ENCODE measurements at places on chromosomes 5 and 9. TPM values are rescaled to one million over a fixed set of nuclear protein-coding genes. Genes with fewer than 3 reads are reported as not detected.

DNA sequence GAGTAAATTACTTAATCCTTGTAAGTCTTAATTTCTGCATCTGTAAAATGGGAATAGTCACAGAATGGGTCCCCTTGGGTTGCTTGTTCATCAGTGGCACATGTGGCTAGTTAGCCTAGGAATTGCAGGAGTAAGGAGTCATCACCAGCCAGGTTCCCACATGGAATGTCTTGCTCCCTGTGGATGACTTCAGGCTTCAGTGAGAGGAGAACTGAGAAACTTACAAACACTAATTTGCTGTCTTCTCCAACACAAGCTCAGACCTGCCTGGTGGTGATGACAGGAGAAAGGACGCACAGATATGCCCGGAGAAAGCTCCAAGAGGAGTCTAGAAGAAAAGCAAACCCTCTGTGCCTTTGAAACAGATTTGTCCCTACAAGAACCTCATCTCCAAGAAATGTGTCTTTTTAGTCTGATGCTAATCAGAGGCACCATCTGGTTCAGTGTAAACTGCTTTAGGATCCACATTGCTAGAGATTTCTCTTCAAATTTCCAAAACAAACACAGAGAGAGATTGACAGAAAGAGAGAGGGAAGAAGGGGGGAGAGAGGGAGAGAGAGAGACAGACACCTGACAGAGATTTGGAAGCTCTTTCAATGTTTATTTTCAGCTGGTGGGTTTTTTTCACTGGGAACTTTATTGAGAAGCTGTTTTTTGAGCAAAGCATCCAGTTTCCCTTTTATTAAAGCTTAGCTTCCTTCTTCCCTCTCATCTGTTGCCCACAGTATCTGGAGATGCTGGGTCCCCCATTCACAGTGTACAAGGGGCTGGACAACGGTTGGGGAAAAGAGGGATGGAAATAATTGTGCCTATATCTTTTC is 128.3 kb downstream of the DOCK2 start:
- H3K4me1 ChIP-seq: no peaks in the 10 kb centered on the region
- H3K27me3 ChIP-seq: no peaks in the 10 kb centered on the region
- no peak overlapping the region for H3K27ac ChIP-seq
- H3K4me3 ChIP-seq: no peak overlapping the region

DNA sequence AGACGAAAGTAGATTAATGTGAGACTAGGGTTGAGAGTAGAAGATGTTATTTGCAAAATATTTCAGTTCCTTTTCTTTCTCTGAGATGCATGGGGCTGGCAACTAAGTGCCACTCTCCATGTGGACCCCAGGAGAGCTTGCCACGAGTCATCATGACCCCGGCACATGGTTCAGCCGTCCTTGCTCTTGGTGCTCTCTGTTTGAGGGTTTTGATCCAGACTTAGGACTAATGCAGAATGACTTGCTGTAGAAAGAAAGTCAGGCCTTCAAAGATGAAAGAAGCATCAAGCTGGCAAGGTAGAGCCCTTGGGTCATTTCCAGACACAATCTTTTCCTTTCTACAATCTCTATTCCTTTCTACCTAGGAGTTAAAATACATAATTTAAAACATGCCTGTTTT is 84.7 kb downstream of the RASGRF2 start:
- no peak overlapping the region for H3K27ac ChIP-seq
- no peak for DNase-seq
- no peak overlapping the region for H3K4me3 ChIP-seq
- no peaks in the 10 kb centered on the region for H3K4me1 ChIP-seq
- no peaks in the 10 kb centered on the region for H3K27me3 ChIP-seq

The SLC34A3 gene
- total RNA-seq: not detected

DNA sequence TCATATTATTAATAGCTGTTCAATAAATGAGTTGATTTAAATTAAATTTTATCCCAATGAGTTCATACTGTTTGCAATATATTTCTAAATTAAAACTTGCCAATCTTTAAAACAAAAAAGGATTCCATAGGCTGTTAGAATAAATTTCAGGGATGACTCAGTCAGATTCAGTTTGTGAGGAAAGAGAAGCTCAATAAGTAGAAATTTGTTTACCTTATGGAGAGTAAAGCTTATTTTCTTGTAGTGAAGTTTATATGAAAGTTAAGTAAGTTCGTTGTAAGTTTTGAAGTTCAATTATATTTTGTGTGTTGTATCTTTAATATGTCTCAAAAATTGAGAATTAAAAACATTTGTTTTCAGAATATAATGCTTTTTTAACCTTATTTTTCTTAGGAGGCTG is 29.0 kb downstream of the GPBP1 start:
- no peak for DNase-seq
- H3K36me3 ChIP-seq: no peaks in the 10 kb centered on the region
- H3K4me3 ChIP-seq: no peak overlapping the region
- H3K27me3 ChIP-seq: no peaks in the 10 kb centered on the region
- H3K4me1 ChIP-seq: peaks cover 71% of the 10 kb centered on the region
- no peak overlapping the region for H3K27ac ChIP-seq

DNA sequence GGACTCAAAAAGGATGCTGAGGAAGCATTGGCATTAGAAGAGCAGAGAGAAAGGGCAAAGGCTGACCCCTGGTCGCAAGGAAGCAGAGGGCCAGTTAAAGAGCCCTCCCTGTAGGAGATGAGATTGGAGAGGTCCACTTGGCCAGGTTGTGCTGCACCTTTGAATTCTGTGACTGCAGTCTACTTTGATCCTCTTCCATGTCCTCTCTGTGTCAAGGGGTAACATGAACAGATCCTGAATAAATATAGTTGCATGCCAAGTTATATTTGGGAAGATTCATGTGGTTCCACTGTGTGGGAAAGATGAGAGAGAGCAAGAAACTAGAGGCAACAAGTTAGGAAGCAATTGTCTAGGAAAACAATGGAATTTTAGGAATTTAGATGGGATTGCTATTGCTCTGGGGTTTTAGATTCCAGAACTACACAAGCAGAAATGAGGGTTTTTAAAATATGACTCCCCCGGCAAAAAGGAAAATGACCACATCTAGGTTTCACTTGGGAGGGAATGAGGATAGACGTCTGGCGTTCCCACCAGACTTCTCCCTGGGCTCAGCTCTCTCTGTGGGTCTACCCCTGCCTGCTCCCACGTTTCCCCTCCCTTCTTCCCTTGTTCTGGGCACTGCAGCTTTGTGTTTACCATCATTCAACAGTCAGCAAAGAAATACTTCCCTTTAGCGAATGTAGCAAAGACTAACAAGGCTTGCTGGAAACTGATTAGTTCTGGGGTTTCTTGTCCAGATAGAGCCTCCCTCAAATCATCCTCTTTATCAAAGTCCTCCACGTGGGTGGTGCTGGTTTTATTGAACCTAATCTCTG is 63.6 kb downstream of the SNX18 start:
- H3K27ac ChIP-seq: peak overlapping the region; percentile 64
- no peak for DNase-seq
- H3K4me1 ChIP-seq: peaks cover 17% of the 10 kb centered on the region
- H3K27me3 ChIP-seq: no peaks in the 10 kb centered on the region
- H3K36me3 ChIP-seq: no peaks in the 10 kb centered on the region
- no peak overlapping the region for H3K4me3 ChIP-seq

All from esophagus muscularis mucosa (tissue), 4 donors.